ENCODE measurements at places on chromosomes 4 and X.

- no peak for DNase-seq
Measured at GRCh38 chr4:10093801-10094552, 22.6 kb downstream of the WDR1 start.

- no peak for DNase-seq
Measured at GRCh38 chr4:4766564-4766963, 92.9 kb upstream of the MSX1 start.

GRCh38 chrX:47489507-47490275 is 6.7 kb upstream of the ZNF41 start:
- DNase-seq: no peak

GRCh38 chr4:21882051-21882839 is 66.3 kb downstream of the KCNIP4 start:
- no peak for DNase-seq

DNA sequence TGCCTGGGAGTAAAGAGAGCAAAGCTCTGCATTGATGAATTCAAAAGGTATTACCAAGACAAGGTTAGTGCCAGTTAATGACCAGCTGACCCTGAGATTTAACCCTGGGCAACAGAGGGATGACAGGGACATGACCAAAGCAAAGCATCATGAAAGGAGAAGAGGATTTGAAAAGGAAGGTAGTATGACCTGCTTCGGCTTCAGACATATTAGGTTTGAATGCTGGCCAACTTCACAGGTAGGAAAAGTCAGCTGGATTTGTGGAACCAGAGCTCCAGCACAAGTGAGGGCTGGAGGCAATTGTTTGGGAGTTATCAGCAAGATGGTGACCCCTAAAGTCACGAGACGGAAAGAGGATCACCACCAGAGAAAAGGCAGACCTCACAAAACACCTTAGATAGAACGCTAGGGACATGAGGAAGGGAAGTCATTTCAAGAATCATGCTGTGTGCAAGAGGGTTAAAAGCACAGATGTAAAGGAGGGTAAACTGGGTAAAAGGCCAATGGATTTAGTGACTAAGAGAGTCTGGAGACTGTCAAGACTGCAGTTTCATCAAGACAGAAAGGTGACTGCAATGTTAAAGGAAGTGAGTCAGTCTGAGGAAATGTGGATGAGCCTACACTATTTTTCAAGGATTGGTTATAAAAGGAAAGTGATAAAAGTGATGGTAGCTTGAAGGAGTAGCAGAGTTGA is 45.6 kb downstream of the SH3RF1 start:
- DNase-seq: no peak

DNA sequence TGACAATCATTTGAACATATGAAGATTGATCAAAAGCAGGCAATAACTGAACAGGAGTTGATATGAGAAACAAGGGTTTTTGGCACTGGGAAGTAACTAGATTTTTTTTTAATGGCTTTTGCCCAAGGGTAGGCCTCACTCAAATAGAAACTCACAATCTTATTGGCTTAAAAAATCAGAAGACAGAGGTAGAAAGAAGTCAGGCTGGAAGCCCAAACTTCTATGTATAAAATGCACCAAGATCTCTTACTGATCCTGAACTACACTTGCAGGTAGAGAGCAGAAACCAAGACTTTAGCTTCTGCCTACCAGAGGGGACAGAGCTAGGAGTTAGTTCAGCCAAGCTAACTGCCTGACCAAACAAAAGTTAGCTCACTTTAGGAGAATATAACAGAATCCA is 74.9 kb downstream of the ADGRA3 start:
- no peak for DNase-seq

DNA sequence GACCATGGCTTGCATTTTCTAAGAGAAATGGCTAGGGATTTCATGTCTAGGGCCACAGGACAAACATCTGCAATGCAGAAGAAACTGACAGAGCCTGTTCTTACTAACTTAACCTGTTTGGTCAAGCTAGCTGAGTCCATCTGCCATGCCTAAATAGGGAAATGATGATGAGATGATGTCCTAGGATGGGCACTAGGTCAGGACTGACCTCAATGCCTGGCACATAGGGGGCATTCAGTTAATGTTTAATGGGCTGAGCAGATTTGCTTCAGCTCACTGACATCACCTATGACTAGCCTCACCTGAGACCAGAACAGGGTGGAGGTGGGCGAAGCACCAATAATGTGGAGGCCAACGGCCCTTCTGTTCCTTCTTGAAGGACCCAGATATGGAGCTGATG is 174.2 kb upstream of the SCML1 start:
- DNase-seq: no peak

DNA sequence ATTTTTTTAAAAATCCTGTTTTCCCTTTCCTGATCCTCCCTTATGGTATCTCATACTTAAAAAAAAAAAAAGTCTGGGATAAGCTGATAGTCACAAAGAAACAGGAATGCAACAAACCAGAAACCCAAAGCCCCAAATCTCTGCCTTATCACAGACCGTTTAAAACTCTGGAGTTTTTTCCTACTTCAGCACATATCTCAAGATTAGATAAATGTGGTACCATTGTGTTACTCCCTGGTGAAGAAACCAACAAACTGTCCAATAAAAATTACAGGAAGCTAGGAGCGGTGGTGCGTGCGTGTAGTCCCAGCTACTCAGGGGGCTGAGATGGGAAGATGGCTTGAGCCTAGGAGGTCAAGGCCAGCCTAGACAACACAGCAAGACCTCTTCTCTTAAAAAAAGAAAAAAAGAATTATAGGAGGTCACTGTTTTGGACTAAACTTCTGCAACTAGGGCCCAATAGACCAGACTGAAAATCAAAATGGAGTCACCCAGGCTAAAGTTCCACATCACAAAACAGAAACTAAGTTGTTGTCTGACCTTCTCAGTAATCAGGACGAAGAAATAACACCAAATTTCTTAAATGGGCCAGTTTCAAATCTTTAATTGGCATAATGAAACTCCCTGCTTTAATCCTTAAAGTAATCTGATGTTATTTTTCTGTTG is 51.9 kb downstream of the RBM47 start:
- no peak for DNase-seq

GRCh38 chr4:141375855-141376254 is 155.2 kb downstream of the ZNF330 start:
- no peak for DNase-seq

DNA sequence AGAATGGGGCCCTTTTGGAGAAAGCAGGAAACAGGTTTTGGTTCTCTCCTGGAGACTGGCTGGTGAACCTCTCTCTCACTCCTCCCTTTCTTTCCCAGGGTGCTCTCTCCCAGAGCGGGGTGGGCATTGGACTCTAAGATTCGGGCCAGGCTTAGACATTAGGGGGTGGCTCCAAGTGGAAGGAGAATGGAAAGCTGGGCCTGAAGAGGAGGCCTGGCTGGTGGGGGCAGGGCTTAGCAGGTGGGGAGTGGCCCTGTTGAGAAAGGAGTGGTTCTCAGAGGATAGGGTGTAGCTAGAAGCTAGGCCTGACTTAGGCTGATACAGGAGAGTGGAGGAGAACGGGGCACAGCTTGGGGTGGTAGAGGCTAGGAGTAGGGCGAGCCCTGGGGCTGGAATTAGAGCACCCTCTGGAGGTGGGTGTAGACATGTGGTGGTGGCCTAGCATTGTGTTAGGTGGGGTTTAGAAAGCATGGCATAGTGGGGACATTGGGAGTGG is 5.7 kb downstream of the PLP2 start:
- DNase-seq: no peak

- DNase-seq: no peak
Measured at GRCh38 chr4:173860094-173860493, 330.1 kb upstream of the HAND2 start.
